Ammon's horn (tissue), 1 donor: ENCODE measurements at places on chromosomes 6 and 20.

DNA sequence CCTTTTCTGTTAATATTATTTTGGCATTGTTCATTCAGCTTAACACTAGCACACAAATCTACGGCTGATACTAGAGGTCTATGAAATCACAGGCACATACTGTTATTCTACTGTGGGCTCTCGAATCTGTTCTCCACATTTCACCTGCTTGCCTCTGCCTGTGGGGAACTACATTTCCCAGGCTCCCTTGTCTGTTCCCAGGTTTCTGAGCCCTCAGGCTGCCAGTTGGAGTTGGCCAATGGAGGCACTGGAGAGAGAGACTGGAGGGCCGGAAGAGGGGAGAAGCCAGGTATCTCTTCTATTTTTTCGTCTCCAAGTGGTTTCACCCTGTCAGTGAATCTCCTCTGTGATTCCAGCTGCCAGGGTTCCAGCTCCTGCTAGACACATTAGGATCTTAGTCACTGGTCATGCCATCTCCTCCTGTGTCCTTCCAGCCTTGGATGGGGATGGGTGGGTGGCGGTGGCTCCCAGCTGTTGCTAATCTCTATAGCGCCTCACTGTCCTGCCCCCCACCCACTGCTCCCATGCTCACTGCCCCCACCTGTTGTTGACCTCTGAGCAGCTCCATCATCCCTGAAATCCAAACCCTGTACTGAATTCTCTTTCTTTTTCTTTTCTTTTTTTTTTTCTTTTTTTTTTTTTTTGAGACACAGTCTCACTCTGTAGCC lies 188.2 kb downstream of the LRFN2 start:
- DNase-seq, result no peak

DNA sequence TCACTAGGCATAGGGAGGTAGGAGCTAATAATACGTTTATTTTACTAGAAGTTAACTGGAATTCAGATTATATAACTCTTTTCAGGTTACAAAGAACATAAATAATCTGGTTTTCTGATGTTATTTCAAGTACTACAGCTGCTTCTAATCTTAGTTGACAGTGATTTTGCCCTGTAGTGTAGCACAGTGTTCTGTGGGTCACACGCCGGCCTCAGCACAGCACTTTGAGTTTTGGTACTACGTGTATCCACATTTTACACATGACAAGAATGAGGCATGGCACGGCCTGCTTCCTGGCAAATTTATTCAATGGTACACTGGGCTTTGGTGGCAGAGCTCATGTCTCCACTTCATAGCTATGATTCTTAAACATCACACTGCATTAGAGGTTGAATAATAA lies 1.1 kb downstream of the HFE start:
- no peak for DNase-seq

GRCh38 chr6:1789092-1789491 lies 179.4 kb downstream of the FOXC1 start:
- no peak for DNase-seq

DNA sequence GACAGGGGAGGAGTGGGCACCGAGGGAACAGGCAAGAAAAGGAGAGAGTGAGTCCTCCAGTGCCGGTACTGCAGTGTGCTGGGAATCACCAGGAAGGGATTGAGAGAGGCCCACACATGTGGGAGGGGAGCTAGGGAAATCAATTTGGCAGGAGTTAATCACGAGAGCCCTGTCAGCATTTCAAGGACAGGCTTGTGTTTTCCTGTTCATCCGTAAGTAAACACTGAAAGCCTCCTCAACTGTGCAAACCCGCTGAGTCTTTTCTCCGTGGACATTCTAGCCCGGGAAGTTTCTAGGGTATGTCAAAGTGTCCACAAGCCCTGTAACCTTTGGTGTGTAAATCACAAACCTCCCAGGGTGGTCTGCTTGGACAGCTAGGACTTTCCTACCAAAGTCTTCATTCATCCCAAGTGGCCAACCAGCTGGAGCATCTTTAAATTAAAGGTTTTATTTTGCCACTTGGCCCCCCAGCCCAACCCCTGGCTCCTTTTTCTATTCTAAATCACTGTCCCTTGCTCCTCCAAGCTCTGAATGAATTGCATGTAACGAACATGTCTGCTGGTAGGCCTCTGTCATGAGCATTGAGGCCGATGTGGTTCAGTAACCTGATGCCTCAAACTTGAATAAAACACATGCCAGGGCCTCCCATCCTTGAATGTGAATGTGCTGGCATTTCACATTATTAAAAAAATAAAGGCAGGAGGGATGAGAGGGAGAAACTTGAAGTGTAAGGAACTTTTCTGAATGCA lies 149.1 kb downstream of the ZNF217 start:
- DNase-seq, result no peak

DNA sequence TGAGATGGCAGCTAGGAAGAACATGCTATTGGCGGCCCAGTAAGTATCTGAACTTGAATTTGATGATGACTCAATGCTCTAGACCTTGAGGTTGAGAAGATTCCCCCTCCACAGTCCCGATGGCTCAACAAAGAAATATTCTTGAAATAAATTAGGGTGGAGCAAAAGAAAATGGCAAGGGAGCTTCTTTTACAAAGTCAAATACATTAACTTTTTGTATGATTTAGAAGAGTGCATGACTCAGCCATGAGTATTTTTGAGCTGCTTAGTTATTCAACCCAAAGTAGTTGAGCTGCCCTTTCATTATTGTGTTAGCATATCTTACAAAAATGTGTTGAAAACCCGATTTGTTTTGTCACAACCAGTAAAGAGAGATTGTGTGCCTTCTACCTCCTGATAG lies 7.6 kb downstream of the TFAP2C start:
- no peak for DNase-seq

DNA sequence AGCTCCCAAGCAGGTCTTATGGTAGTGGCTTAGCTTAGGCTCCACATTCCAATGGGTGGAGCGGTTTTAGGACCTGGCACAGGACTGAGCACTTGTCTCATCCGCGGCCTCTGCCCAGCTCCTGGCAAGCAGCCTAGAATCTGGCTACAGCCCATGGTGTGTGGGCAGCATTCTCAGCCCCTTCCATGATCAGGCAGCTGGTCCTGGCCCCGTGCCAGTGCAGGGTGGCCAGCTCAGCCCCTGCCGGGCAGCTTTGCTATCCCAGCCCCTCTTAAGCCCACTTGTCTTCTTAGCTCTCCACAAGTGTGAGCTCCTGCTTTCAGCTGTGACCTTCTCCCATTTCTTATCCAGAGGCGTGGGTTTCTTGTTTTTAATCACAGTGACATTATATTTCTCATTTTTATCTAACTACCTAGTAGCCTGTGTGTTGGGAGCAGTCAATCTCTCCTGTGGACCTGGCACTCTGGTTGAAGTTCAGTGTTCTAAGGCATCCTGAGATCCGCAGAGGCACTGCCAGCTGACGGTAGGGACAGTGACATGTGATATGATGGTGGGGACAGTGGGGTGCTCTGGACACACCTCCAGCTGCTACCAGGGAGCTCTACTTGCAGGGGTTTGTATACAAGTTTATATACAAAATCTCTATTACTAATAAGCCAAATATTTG lies 119.9 kb upstream of the PRND start:
- peak; percentile 91 for DNase-seq

GRCh38 chr6:21505574-21505990 lies 88.0 kb upstream of the SOX4 start:
- DNase-seq, result no peak

DNA sequence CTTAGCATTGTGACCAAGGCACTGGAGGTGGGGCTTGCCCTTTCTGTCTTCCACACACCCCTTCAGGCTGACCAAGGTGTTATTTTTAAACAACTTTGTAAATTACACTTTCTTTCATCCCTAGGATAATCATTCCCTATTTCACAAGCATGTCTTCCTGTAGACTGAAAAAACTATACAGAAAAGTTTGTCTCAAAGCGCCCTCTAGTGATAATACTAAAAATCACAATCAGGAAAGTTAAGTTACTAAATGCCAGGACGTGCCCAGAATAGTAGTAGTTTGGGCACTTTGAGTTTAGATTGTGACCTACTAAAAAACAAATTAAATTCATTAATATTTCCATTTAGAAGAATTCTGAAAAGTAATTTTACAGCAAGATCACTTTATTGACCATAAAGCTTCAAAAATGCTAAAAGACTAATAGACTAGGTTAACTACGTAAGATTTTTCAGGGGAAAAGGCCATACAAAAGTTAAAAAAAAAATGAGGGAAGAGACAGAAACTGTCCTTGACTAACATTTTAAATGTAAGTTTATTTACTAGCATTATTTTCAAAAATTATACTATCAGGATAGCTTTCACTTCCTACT lies 123.3 kb upstream of the DUSP22 start:
- peak; percentile 35 for DNase-seq

GRCh38 chr6:11080296-11080695 lies 13.3 kb upstream of the SMIM13 start:
- no peak for DNase-seq

DNA sequence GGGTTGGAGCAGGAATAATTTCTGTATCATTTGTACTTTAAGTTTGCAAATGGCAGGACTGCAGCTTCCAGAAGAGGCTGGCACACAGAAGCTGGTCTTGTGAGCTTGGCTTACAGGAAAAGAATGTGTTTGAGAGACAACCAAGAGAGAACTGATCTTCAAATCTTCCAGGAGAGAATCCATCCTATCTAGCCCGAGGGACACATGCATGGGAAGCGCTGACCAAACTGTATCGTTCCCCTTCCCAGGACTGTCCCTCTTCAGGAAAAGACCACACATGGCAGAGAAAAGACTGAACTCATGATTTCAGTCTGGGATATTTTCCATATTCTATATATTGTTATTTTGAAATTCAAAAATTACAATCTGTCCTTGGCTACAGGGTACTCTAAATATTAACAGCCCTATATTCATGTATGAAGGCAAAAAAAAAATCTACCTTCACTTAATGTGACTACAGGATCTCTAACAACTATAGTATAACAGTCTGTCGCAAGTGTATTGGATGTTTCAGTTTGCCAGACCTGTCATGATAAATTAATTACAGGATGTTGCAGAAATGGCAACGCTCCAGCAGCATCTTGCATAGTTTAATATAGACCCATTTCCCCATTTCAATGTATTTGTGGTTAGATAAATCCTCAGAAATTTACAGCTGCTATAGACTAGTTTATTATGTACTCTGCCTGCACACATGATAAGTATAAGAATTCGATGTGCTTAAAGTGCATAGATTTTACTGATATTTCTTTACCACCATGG lies 99.4 kb downstream of the MYB start:
- DNase-seq, result no peak

- DNase-seq, result no peak
These were observed 17.9 kb upstream of the TENT5A start for GRCh38 chr6:81770381-81770780.

- DNase-seq, result no peak
These were observed 90.8 kb downstream of the THBS2 start for GRCh38 chr6:169162752-169163407.

- DNase-seq, result peak; percentile 85
These were observed 12.2 kb downstream of the MYLK4 start for GRCh38 chr6:2738373-2738979.

DNA sequence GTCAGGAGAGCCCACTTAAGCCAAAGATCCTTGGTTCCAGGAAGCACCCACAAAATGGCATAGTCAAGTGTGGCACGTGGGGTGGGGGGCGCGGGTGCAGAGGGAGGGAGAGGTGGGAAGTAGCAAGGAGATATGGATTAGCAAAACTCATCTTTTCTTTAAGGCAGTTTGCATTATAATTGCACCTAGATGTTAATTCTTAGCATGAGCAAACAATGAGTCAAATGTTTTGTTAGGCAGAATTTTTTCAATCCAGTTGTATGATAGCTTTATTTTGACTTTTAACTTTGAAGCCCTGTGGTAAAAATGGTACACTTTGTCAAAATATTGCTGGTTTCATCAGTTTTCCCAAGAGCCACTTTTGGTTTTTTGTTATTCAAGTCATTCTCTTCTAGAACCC lies 15.0 kb downstream of the SCAND1 start:
- DNase-seq, result no peak
